ENCODE measurements at places on chromosomes 6 and 20. TPM values are rescaled to one million over a fixed set of nuclear protein-coding genes. Genes with fewer than 3 reads are reported as not detected.

DNA sequence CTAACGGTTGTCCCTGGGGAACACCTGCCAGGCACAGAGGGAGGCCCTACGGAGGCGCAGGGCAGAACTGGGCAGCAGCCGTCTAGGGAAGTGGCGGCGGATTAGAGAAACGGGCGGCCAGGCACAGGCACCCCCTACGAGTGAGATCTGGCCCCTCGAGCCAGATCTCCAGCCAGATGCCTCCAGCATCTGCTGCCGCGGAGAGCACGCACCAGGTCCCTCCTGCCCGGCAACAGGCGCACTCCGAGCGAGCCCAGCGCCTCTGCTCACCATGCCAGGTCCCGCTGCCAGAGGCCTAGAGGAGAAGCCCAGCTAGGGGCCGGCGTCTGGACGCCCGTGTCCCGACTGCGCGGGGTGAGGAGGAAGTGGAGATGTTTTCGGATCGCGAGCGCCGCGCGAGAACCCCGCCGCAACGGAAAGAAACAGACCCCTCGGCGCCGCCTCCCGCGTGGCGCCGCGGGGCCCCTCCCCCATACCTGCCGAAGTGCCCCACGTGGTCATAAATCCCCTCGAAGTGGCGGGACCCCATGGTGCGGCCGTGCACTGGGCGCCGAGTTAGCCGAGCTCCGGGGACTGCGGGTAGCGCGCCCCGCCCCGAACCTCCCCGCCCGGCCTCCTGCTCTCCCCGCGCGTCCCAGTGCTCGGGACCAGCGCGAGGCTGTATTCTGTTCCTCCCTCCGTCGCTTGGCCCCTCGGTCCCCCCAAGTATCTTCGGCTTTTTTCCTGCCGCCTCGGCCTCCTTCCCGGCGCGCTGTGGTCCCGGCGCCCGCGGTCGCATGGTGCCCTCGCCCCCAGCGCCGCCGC, at the start of gene SLC22A16:
TSS of gene SLC22A16 (minus strand) at position 568 of the 804 bp plus-strand sequence. CDS start at position 529, 39 bp downstream.
- no peak for DNase-seq

GRCh38 chr6:113927001-113927400, 43.9 kb downstream of the HDAC2 start:
- no peak for DNase-seq

DNA sequence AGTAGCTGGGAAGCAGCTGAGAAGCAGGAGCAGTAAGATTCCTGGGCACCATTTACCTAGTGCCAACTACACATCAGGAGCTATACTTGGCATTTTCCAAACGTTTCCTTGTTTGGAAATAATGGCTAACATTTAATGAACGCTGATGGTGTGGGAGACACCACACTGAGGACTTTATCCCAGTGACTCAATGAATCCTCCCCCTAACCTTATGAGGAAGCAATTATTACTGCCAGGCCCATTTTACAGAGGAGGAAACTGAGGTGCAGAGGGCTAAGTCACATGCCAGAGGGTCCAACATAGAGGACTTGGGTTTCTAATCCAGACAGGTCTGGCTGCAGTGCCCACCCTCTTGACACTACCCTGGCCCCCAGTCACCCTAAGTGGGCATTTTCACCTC, 6.1 kb downstream of the PTGIS start:
- DNase-seq: no peak

EDN1 gene
- total RNA-seq: 11.8 TPM
